ENCODE measurements at places on chromosomes 5 and 9.

DNA sequence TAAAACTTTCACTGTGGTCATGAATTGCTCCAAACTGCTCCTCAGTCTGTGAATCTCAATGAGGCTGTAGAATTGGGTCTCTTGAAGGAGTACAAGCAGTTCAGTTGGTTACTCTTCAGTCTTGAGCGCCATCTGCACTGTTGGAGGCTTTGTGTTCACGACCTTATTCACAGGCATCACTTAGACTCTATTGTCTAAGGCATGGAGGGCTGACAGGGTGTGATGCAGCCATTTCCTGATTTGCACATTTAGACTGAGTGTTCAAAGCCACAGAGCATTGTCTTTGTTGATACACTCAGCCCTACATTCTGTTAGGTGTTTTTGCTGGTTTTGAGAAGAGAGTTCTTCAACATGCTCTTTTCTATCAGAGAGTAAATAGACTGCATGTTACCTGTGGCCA is 355.9 kb upstream of the RIOK2 start:
- DNase-seq, result no peak

DNA sequence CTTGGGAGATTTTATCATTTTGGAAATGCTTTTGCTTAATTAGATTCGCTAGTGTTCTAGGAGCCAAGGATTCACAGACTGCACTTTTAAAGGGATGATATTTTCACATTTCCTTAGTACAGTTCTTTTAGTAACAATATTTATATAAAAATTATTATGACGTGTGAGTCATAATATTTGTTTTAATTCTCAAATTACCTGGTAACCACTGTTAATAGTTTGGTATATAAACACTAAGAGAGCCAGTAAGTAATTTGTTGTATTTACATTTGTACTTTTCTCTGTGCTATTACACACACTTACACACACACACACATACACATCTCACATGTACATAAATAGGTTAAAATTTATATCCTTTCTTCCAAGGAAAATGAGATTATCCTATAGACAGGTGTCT is 58.8 kb upstream of the RAD23B start:
- no peak for DNase-seq

- DNase-seq, result no peak
Observed at GRCh38 chr9:135570456-135570855, 8.9 kb downstream of the PAEP start.

DNA sequence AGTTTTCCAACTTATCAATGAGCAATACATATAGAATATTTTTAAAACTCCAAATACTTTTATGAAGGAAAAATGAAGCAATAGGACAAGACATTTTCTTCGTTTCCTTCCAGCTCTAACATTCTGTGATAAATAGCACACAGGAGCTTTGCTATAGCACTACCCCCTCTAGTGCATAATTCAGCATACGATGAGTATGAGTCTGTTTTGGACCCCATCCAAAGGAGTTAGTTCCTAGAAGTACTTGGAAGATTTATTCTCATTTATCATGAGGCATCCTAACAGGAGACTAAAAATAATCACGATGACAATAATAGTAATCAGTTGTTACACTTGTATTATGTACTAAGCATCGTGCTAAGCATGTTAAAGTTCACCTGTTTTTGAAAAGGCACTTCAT is 1061.3 kb upstream of the DMAC1 start:
- DNase-seq, result no peak

GRCh38 chr5:22850981-22851380 is 2.2 kb downstream of the CDH12 start:
- no peak for DNase-seq

DNA sequence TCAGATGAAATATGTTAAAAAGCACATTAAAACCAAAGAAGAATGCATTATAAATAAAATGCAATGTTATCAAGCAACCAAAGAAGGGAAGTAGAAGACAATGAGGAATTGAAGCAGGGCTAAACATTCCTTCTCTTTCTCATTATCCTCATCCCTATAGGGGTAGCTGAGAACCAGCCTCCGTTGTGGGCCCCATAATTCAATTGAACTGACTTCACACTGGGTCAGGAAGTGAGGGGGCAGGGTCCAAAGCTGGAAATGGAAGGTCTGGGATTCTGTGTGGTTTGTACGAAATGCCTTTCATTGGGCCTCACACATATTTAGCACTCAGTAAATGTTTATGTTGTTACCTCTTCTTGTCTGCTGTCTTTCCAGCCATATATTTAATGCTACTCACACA is 220.4 kb upstream of the CD180 start:
- no peak for DNase-seq

DNA sequence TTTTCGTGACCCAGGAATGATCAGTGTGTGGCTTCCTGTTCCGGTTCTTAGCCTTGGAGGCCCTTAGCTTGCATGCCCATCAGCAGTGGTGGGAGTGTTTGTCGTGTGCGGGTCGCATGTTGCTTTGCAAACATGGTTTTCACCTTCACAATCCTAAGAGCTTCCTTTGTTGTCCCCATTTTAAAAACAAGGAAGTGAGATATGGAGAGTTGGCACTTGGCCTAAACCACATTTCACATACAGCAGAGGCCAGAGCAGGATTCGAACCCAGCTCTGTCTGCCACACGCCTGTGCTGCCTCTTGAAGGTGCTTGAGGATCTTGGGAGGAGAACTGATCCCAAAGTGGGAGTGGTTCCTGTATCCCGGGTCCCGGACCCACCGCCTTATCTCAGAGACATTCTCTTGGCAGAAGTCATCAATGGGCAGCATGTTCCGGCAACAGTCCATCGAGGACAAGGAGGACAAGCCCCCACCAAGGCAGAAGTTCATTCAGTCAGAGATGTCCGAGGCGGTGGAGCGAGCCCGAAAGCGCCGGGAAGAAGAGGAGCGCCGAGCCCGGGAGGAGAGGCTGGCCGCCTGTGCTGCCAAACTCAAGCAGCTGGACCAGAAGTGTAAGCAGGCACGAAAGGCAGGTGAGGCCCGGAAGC is 38.2 kb upstream of the POMT1 start:
- no peak for DNase-seq

DNA sequence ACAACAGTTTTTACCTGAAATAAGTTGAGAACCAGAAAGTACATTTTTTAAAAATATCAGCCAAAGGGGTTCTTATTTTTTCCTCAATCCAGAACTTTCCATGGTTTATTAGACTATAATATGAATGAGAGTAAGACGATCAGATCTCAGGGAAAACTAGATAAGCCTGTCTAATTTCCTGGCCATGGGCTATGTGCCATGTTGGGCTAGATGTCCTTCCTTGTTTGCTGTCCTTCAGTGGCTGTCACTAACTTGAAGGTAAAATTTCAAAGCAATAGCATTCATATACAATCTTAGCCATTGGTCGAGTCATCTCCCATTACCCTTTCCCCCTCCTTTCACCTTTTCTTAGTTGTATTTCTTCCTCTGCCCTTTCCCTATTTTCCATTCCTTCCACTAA is 179.5 kb upstream of the PPP1R2B start:
- DNase-seq, result no peak

DNA sequence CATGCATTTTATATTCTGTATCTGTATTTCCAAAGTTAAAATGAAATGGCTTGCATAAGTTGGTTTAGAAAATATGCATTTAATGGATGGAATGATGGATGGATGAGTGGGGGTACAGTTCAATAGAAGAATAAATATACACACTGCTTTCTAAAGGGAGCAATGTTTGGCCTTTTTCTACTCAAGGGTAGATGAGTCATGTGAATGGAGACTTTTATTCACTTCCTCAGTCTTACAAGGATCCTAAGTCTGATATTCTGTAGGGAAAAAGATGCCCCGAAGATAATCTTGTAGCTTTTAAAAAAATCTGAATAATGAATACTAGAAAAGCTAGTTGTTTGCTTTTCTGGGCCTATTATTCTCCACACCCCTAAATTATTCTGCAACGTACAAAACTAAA is 2112.1 kb downstream of the MAT2B start:
- DNase-seq, result no peak

DNA sequence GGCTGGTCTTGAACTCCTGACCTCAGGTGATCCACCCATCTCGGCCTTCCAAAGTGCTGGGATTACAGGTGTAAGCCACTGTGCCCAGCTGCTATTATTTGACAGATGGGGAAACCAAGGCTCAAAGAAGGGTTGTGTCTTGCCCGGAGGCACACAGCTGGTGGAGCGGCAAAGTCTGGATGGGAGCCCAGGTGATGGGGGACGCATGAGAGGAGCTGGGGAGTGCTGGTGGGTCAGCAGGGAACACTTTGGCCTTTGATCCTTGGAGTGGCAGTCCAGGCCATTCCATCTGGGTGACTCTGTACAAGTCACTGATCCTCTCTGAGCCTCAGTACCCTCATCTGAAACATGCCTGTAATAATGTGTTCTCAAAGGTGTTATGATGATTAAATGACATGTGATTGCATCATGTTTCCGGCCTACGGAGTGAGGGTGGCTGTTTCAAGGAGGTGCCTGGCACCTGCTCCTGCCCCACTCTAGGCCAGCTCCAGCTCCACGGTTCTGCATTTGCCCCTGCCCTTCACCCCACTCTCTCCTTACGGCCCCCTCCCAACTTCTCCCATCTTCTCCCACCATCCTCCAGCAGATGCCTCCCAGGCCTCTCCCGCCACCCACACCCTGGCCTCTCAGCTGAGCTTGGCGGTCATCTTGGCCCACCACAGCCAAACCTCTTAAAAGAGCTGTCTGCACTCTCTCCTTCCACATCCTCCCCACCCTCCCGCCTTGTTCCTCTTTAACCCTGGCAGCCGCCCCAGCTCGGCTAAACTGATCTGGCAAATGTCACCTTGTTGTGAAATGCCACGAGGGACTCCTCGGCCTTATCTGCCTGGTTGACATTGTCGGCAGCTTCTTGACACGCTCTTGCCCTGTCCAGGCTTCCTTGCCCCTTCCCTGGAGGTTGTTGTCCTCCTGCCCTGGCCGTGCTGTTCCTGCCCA is 5.5 kb upstream of the DBN1 start:
- DNase-seq, result peak; percentile 73

- DNase-seq, result no peak
Observed at GRCh38 chr5:14327624-14328023, 184.5 kb downstream of the TRIO start.

GRCh38 chr5:45507178-45507577 is 189.0 kb downstream of the HCN1 start:
- DNase-seq, result no peak

DNA sequence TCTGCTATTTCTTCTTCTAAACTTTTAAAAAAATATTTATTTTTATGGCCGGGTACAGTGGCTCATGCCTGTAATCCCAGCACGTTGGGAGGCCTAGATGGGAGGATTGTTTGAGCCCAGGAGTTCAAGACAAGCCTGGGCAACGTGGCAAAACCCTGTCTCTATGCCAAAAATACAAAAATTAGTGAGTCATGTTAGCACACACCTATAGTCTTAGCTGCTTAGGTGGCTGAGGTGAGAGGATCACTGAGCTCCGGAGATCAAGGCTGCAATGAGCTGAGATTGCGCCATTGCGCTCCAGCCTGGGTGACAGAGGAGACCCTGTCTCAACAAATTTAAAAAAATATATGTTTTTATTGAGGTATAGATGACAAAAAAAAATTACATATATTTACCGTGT is 5.6 kb downstream of the AP3S1 start:
- DNase-seq, result no peak

DNA sequence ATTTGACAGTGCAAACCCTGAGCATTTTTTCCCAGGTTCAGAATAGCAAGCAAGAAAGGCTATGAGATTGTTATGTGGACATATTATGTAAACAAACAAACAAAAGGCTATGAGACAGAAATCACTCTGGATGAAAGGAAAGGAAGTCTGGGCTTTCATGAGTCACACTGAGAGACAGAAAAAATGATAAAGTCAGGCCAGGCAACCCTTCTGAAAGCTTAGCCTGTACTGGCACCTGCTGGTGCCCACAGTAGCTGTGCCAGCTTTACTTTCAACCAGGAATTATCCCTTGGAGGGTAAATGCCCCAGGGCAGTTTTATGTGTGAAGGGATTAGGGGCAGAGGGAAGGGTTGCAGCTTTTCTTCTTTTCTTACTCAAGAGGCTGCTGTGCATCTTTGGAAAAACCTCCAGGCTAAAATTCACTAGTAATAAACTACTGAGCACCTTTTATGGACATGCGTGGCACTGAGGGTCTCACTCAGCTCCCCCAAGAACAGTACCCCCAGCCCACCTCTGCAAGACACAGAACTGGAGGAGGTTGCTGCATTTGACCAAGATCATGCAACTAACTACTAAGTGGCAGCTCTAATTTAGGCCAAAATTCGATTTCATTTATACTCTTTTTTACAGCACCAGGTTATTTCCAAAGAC is 41.7 kb downstream of the ACTL7B start:
- DNase-seq, result no peak

- no peak for DNase-seq
Observed at GRCh38 chr9:114696814-114697544, 15.0 kb upstream of the TEX48 start.

GRCh38 chr9:4620057-4620765 is 41.9 kb upstream of the PLPP6 start:
- no peak for DNase-seq

DNA sequence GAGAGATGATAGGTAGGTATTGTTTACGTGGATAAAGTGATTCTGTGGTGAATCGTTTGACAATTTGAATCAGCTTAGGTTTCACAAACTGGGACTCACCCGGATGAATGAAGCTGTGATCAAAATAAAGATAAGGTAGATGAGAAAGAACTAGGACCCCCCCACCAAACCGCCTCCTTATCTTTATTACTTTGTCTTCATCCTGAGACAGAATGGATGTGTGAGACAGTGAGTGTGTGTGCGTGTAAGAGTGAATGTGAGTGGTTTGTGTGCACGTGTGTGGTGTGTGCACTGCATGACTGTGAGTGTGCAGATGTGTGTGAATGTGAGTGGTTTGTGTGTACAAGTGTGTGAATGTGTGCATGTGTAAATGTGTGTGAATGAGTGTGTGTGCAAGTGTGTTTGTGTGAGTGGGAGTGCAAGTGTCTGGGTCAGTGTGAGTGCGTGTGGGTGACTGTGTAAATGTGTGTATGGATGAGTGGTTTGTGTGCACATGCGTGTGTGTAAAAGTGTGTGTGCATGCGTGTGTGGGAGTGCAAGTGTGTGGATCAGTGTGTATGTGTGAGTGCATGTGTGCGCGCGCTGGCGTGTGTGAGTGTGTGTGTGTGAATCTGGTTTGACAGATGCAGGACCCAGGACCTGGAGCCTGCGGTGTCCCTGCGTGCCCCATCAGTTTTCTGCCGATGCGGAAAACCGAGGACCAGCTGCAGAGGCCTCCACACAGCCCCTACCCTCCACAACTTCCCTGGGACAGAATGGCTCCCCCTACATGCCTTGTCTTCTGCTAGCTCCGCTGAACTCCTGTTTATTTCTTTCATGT is 11.4 kb upstream of the ENG start:
- DNase-seq, result no peak

DNA sequence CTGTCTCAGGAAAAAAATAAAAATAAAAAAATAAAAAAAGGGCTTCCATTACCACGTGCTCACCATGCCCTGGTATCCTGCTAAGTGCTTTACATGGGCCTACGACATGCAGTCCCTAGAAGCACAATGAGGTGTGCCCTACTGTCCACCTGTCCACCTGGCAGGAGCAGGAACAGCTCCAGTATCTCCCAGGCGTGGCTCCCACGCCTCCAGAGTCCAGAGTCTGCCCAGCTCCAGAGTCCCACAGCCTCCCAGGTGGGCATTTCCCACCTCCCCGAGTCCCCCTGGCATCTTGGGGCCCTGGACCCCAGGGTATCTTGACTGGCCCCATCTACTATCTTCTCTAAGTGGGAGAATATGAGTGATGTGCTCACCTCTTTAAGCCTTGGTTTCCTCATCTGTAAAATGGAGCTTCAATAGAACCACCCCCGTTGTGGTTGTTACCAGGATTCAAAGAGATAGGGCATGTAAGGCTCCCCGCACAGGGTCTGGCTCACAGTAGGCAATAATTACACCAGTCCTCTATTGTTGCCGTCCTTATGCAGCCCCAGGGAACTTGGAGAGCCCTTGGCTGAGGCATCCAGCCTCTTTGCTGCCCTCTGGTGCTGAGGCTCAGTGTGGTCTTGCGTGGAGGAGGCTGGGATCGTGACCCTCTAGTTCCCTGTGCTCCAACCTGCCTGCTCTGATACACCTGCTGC is 8.9 kb downstream of the CXCL14 start:
- no peak for DNase-seq
